Ammon's horn (tissue), 1 donor: ENCODE measurements at places on chromosomes 1 and 21.

- no peak for DNase-seq
Observed at GRCh38 chr1:181141431-181141910, 53.0 kb downstream of the IER5 start.

DNA sequence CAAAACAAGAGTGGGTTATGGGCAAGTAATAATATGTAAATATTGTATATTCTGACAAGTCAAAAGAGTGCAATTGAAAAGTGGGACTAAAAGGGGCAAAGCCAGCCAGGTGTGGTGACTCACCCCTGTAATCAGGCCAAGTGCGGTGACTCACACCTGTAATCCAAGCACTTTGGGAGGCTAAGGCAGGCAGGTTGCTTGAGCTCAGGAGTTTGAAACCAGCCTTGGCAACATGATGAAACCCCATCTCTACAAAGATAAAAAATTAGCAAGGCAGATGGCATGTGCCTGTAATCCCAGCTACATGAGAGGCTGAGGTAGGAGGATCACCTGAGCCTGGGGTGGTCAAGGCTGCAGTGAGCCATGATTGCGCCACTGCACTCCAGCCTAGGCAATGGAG, 304.0 kb downstream of the HHIPL2 start:
- DNase-seq = no peak

GRCh38 chr1:40974945-40975344, 4.6 kb upstream of the CTPS1 start:
- no peak for DNase-seq

DNA sequence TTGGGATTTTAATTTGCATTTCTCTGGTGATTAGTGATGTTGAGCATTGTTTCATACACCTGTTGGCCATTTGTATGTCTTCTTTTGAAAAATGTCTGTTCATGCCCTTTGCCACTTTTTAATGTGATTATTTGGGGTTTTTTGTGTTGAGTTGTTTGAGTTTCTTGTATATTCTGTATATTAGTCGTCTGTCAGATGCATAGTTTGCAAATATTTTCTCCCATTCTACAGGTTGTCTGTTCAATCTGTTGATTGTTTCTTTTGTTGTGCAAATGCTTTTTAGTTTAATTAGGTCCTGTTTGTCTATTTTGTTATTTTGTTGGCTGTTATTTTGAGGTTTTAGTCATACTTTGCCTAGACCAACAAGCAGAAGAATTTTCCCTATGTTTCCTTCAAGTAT, 164.0 kb upstream of the CXADR start:
- DNase-seq = no peak

DNA sequence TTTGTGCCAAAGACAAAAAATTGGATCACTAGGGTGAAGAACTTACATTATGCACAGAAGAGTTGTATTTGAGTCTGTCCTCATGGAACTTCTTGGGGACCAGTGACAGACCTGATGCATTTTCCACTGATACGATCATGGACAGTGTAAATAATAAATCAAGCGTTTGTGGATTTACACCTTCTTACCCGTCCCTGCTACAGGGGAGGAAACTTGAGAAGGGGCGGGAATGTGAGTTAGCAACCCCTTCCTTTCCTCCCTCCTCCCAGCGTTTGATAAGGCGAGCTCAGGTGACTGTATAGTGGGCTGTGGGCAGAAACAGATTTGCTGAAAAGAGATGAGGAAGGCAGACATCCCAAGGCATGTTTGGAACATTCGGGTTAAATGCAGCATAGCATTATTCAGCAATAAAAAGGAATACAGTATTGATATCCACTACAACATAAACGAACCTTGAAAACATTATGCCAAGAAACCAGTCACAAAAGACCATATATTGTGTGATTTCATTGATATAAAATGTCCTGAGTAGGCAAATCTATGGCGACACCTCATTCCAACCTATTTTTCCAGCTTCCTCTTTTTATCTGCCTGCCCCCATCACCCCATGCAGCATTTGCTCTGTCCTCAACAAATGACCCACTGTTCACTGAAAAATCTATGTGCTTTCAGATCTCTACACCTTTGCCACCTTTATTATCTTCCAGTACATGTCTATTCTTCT, 128.7 kb downstream of the ZZZ3 start:
- DNase-seq = no peak

DNA sequence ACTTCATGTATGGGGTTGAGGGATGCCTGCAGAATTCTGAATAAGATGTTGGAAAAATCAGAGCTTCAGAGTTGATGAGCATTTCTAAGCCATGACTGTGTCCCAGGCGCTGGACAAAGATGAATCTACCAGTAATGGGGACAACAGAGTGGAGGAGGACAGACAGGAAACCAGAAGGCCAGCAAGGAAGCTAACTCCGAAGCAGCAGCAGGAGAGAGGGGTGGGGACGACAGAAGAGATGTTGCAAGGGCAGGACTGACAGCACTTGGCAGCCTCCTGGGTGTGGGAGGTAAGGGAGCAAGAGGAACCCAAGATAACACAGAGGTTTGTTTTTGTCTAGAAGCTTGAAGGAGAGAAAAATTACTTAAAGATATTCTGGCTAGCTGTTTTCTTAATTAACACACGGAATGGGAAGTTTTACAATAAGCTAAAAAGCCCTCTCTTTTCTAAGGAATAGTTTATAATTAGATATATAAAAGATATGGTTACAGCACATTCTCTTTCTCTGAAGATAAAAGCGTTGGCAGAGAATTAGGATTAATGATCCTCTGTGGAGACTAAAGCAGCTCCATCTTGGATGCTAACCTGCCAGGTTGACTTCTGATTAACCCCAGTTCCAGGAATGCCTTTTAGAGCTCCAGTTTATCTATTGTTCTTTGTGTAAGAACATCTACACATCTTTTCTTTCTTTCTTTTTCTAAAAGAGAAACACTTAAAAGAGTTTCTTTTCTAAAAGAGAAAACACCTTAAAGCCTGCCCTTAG, 92.7 kb downstream of the TENT5C start:
- no peak for DNase-seq

- DNase-seq = no peak
Observed at GRCh38 chr1:186626356-186626932, 53.8 kb downstream of the PTGS2 start.

- DNase-seq = no peak
Observed at GRCh38 chr21:46141767-46142581, 13.4 kb downstream of the FTCD start.

- no peak for DNase-seq
Observed at GRCh38 chr1:185431612-185432011, 114.6 kb upstream of the IVNS1ABP start.

- no peak for DNase-seq
Observed at GRCh38 chr1:22494943-22495579, 43.4 kb downstream of the ZBTB40 start.

DNA sequence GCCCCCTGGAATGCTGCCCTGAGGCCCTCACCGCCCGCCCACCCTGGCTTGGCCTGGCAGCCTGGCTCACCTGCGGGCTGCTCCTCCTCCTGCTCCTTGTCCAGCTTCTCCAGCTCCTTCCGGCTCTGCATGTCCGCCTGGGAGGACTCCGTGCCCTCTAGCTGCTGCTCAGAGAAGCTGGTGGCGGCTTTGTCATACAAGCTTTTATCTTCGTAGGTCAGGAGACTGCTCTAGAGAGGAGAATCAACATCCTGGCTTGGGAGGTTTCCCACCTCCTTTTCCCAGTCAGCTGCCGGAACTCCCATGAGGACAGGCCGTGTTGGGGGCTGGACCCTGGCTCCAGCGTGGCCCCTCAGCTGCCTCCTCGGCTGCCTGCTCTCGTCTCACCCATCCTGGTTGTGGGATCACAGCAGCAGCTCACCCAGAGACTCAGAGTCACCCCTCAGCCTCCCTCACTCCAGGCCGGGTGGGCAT, 36.6 kb upstream of the TMEM52 start:
- no peak for DNase-seq

- DNase-seq = no peak
Observed at GRCh38 chr1:89605692-89606091, 27.2 kb upstream of the LRRC8C start.

DNA sequence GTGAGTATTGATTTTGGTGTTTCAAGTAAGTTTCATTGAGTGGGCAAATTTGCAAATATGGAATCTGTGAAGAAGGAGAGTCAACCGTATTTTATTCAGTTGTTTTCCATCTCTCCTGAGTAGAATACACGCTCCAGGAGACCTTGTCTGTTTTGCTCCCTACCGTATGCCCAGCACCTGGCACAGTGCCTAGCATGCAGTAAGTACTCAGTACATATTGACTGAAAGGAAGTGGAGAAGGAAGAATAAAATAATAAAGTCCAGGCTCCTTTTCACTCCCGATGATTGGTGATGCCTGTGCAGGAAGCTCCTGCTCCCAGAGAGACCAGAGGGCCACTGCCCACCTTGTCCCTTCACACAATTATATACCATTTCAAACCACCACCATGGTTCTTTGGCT, 59.4 kb upstream of the NEK2 start:
- DNase-seq = no peak

GRCh38 chr1:86542631-86543030, 4.2 kb upstream of the CLCA4 start:
- DNase-seq = no peak

- peak; percentile 55 for DNase-seq
Observed at GRCh38 chr1:61053712-61054600, 28.4 kb upstream of the NFIA start.

DNA sequence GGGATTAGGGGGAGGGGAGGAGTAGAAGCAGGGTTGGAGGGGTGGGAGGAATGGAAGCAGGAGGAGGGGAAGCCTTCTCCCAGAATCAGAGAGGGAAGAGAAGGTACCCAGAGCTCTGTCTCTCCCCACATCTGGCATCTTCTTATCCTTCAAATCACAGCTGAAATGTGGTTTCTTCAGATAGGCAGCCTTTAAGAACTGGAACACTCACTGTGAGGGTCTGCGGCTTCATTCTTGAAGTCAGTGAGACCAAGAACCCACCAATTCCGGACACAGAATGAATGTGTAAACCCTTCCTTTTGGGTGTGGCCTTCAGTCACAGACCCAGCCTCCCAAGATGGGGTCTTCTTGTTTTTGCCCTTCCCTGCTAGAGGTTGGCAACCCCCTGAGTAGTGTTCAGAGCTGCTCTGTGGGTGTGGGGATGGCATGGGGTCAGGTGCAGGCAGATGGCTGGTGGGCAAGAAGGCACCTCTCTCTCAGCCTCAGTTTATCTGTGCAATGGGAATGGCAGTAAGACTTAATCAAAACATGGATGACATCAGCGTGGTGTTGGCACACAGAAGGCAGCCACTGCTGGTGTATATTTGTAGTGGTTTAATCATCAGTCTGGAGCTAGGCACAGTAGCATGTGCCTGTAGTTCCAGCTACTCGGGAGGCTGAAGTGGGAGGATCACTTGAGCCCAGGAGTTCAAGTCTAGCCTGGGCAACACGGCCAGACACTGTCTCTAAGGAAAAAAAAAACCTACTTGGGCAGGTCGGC, 7.2 kb downstream of the FAAH start:
- no peak for DNase-seq

DNA sequence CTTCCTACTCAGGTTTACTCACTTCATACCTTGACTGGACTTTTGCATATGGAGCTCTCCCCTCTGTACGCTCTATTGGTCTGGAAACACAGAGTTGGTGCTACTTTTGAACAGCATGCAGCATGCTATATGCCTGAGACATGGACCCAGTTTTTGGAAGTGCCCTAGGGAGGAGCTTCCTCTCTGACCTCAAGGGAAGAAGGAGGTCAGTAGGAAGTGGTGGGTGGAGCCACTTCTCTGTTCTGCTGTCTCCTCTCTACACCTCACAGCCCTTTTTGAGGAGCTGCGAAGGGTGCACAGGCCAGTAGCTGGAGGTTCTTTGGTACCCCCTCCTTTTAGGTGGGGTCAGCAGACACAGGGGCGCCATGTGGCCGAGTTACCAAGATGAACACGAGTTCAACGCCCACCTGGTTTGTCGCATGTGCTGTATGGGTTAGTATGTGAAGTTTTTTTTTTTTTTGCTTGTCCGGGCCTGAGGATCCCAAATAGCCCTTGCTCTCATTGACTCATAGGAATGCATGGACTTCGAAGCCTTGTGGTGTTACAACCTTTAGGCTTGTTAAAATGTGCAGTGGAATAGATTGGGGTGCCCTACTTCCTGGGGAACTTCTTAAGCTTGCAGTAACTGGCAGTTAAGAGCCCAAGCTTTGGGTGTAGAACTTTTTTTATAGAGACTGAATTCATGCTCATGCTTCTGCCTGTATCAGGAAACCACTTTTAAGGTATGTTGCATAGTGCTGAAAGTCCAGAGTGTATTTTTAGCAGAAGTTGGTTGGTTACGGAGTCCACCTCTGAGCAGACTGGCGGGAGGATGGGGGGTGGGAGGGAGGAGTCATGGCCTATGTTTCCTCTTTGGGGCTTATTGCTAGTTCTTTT, 10.7 kb downstream of the MACF1 start:
- DNase-seq = peak; percentile 45

- no peak for DNase-seq
Observed at GRCh38 chr1:14929547-14930246, 223.8 kb upstream of the TMEM51 start.

DNA sequence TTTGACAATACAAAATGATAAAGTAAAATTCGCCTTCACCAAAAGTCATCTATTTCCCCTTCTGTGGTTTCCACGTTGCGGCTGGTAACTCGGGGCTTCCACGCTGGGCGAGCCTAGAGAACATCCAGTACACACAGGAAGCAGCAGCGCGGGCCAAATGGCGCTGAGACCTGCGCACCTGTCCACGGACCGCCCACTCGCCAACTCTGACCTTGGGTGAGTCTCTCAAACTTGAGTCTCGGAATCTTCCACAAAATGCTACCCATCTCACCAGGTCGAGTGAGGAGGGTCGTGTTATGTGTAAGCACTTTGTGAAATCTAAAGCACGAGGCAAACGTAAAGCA, 820 bp upstream of the TTF2 start:
- DNase-seq = peak; percentile 25

DNA sequence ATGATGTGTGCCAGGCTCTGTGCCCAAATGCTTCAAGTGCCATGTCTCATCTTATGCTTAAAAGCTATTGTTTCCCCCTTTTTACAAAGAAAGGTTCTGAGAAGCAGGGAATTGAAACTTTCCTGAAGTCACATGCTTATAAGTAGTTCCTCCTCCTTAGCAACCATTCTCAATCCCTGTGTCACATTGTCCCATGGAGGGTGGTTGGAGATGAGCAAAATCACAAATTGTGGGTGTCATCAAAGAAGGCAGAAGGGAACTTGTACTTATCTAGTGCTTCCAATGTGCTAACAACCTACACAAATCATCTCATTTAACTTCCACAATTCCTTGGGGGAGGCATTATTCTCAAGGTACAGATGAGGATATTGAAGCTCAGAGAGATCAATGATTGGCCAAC, 10.1 kb upstream of the ERICH3 start:
- DNase-seq = no peak

DNA sequence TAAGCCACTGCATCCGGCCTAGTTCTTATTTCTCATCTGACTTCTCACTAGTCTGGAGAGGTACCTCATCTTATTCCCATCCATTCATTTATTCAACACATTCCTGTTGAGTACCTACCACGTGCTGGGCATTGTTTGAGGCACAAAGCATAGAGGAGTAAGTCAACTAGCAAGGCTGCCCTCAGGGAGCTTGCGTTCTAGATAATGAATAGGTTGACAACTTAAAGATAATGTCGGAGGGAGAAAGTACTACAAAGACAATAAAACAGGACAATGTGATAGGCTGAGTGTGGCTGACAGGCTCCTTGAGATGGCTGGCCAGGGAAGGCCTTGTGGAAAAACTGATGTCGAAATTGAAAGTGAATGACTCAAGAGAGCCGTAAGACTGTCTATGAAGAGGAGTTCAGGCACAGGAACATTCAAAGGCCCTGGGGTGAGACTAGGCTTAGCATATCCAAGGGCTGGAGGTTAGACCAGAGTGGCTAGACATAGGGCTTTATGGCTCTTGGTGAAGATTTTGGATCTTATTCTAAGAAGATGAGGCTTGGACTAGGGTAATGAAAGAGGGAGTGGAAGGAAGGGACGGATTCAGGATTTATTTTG, 18.3 kb downstream of the SPATA21 start:
- no peak for DNase-seq
